ENCODE measurements at places on chromosomes 16 and 17. TPM values are rescaled to one million over a fixed set of nuclear protein-coding genes. Genes with fewer than 3 reads are reported as not detected.
A peak's percentile ranks its signal among the peaks of the same experiment; 100 is the strongest.

DNA sequence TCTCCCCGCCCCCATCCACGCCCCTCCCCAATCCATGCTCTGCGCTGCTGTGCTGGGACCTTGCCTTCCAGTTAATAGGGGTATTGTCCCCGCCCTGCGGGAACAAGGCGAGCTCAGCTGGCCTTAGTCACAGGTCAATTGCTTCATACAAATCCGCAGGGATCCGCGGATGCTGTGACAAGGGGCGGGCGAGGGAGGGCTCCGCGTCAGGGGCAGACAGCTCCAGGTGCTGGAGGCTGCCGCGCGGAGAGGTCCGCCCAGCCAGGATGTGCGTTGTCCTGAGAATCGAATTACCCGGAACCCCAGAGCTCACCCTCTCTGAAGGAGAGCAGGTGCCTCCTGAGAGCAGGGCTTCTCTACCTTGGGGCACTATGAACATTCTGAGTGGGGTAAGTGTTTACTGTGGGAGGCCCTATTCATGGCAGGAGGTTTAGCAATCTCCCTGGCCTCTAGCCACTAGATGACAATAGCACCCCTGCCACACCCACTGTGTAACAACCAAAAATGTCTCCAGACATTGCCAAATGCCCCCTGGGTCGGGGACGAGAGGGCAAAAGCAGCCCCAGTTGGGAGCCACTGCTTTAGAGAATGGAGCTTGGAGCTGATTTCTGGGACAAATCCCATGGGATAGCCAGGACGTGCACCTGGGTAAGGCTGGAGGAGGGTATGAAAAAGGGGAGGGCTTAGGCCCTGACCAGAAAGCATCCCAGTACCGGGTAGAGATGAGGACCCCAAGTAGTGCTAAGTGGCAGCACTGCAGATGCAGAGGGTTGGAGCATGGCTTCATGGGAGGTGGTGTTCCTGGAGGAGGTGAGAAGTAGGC, 138.2 kb downstream of the CYLD start:
- no peak for DNase-seq

DNA sequence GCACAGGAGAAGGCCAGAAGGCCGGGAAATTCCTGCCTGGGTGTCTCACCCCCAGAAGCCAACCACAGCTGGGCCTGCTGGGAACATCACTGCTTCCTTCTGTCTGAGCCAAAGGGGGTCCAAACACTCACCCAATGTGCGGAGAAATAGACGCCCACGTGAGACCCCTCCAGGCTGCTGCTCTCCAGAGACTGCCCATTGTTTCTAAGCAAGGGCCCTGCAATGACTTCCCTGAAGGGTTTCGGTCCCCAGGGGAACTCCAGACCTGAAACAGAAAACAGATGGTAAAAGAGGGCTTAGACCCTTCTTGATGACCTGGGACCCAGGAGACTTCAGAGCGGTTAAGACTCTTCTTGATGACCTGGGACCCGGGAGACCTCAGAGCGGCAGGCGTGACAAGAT, 41.3 kb downstream of the MRM3 start:
- no peak for DNase-seq

DNA sequence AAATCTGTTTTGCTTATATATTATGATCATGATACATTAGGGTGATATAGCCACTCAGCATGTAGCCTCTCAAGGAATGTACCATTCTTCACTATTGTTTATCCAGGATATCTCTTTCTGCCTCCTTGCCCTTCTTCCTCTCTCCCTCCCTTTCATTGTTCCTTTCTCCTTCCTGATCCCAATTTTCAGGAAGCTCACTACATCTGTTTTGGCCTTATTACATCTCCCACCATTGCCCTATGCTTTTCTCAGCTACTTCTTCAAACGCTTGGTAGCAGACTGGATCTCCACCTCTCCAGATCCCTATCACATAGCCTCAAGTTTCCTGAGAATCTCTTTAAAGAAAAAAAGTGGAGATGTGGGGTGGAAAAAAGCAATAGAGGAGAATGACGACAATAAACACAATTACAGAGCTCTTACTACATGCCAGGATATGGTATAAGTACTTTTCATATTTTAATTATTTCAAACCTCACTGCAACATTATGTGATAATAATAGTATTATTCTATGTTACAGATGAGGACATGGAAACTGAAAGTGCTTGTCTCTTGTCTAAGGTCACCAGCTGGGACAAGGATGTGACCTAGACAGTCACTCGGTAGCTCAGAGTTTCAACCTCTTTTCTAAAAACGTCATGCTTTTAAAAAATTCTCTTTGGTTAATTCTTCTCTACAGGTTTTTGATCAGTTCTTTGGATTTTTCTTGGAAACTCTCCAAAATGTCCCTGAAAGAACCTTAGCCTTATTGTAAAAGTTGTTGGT, 959.1 kb downstream of the CDH11 start:
- no peak for DNase-seq

GRCh38 chr16:12551946-12552345, 251.7 kb downstream of the CPPED1 start:
- DNase-seq = no peak

The PYDC1 gene
- total RNA-seq = not detected

- DNase-seq = peak; percentile 91
Observed at GRCh38 chr16:15041271-15042004, 14.4 kb downstream of the NTAN1 start.

DNA sequence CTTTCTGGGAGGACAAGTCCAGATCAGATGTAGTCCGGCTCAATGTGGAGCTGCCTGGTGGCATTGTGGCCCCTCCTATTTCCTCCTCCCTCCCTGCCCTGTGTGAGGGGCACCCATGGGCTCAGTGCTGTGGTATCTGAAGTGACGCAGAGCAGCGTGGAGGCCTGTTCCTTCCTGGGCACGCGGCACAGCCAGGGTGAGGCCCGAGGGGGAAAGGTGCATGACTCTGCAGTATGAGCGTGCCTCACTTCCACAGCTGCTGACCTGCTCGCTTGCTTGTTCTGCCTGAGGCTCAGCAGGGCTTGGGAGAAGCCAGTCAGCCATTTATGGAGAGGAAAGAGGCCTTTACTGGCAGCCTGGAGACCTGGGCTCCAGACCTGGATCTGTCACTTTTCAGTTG, 11.7 kb downstream of the TMEM238L start:
- DNase-seq = no peak

The PCGF2 gene
- 7.4 TPM for total RNA-seq

GRCh38 chr16:23408823-23409298, 44.1 kb downstream of the COG7 start:
- peak; percentile 75 for DNase-seq

The CDH3 gene
- not detected for total RNA-seq

- no peak for DNase-seq
Observed at GRCh38 chr16:73418051-73418450, 370.1 kb upstream of the ZFHX3 start.

The SLC4A1 gene
- total RNA-seq = not detected

The RAB37 gene
- total RNA-seq = 0.64 TPM

GRCh38 chr16:27245276-27246172, 23.0 kb downstream of the NSMCE1 start:
- peak; percentile 82 for DNase-seq

DNA sequence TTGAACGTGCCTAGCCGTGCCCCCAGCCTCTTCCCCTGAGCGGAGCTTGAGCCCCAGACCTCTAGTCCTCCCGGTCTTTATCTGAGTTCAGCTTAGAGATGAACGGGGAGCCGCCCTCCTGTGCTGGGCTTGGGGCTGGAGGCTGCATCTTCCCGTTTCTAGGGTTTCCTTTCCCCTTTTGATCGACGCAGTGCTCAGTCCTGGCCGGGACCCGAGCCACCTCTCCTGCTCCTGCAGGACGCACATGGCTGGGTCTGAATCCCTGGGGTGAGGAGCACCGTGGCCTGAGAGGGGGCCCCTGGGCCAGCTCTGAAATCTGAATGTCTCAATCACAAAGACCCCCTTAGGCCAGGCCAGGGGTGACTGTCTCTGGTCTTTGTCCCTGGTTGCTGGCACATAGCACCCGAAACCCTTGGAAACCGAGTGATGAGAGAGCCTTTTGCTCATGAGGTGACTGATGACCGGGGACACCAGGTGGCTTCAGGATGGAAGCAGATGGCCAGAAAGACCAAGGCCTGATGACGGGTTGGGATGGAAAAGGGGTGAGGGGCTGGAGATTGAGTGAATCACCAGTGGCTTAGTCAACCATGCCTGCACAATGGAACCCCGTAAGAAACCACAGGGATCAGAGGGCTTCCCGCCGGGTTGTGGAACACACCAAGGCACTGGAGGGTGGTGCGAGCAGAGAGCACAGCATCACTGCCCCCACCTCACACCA, 724 bp downstream of the GAA start:
- DNase-seq = peak; percentile 61

The ARHGAP23 gene
- total RNA-seq = 23.6 TPM

GRCh38 chr16:46886764-46887523, 2.8 kb downstream of the GPT2 start:
- no peak for DNase-seq

The CXCL16 gene
- 1.7 TPM for total RNA-seq

DNA sequence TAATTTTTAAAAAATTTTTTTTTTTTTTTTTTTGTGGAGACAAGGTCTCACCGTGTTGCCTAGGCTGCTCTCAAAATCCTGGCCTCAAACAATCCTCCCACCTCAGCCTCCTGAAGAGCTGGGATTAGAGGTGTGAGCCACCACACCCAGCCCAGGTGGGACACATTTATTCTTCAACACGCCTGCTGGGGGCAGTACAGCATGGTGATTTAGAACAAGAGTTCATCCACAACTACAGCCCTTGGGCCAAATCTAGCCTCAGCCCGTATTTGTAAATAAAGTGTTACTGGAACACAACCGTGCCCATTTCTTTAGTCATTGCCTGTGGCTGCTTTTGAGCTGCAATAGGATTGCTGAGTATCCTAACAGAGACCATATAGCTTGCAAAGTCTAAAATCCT, 92.8 kb downstream of the KATNIP start:
- DNase-seq = no peak

DNA sequence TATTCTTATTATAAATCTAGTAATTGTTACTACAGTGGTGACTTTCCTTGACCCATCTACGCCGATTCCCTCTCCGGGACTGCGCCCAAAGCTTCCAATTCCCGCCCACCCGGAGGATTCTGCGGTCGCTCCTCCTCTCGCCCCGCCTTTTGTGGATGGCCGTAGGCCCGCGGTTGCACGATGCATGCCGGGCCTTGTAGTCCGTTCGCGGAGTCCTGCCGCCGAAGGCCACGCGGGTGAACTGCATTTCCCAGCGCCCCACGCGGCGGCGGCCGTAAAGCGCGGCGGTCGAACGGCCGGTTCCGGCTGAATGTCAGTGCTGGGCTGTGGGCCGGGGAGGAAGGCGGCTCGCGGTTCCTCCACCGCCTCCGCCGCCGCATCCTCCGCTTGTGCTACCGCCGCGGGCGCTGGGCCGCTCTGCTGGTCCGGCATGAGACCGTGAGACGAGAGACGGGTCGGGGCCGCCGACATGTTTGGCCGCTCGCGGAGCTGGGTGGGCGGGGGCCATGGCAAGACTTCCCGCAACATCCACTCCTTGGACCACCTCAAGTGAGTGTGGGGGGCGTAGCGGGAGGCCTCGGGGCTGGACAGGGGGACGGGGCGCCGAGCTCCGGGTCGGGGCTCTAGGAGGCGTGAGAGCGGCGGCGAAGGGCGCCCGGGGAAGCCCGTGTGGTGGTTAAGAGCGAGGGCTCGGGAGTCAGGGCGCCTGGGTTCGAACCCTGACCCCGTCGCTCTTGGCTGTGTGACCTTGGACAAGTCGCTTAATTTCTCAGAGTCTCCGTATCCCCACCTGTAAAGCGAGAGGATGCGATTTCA, at the start of gene CLEC16A:
CLEC16A (plus strand) TSS at position 316 of the 816 bp plus-strand sequence; CDS start at position 470, 154 bp downstream.
- DNase-seq = peak; percentile 99

DNA sequence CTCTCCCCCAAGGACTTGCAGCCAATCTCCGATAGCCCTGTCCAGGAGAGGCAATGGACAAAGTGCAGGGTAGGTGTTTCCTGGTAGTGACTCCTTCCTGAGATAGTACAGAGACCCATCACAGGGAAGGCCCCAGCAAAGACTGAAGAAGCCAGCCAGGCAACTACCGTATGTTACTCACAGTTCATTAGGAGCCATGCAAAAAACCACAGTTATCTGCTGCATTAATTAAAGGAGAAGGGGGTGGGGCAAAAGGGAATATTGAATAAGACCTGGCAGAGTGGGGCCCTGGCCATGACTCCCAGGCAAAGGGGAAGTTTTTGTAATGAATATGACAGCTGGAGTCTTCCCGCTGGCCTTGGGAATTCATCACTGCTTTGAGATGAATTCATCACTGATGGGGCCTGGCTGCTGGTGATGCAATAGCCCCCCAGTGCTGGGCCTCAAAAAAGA, 2.5 kb upstream of the SLC13A2 start:
- no peak for DNase-seq

The NHERF1 gene
- 5.0 TPM for total RNA-seq

DNA sequence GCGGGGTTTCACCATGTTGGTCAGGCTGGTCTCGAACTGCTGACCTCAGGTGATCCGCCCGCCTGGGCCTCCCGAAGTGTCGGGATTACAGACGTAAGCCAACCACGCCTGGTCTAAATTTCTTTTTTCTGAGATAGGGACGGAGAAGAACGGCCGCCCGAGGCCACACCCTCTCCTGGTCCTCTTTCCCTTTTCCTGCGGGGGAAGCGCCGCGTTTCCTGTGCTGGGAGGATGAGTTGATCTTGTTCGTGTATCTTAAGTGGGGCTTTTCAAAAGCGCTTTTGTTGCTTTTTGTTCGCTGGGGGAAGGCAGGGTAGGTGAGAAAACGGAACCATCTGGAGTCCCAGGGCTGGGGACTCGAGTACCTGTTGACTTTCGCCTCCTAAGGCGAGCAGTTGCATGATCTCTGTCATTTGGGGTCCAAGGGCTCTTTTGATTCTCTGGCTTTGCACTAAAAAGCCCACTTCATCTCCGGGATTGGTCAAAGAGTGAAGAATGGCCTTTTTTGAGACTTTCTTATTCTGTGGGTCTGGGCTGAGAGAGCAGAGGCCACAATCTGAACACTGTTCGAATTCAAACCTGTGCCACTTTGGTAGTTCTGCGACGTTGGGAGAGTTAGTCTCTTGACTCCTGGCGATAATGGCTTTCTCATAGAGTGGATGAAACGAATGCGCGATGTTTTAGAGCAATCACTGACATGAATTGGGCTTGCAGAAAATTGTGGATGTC, 1.3 kb downstream of the FUS start:
- DNase-seq = peak; percentile 46

The SPNS1 gene
- total RNA-seq = 12.9 TPM

The AGRP gene
- total RNA-seq = not detected

- no peak for DNase-seq
Observed at GRCh38 chr17:40615841-40616476, 31.7 kb downstream of the SMARCE1 start.

GRCh38 chr17:78608122-78608803, 31.1 kb upstream of the DNAH17 start:
- no peak for DNase-seq

The ASPA gene
- 4.8 TPM for total RNA-seq

DNA sequence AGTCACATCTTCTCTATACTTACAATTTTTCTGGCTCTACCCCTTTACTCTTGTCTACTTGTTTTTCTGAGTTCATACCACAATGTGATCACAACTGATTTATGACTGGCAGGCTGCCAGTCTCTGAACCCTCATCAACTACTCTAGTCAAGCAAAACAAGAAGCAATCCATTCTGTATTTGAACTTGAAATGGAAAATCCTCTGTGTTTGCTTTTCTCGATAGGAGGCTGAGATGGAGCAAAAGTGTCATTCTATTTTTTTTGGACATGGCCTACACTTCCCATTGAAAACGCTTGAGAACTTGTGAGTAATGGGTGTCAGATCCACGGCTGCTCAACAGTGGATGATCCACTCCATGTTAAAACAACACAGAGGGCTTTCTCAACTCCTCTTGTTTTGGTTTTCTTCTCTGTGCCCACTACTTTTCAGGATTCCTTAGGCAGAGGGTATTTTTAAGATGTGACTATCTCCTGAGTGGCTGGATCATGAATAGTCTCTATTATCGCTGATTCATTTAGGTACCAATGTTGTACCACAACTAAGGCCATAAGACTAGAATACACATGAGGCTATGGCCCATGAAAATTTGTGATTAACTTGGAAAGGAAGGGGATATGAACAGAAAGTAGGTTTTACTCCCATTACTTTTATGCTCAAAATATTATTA, 11.7 kb downstream of the TMEM100 start:
- DNase-seq = no peak
